ENCODE measurements at places on chromosomes 4 and X.

- DNase-seq = no peak
Measured at GRCh38 chrX:40040686-40041461, 56.9 kb downstream of the BCOR start.

DNA sequence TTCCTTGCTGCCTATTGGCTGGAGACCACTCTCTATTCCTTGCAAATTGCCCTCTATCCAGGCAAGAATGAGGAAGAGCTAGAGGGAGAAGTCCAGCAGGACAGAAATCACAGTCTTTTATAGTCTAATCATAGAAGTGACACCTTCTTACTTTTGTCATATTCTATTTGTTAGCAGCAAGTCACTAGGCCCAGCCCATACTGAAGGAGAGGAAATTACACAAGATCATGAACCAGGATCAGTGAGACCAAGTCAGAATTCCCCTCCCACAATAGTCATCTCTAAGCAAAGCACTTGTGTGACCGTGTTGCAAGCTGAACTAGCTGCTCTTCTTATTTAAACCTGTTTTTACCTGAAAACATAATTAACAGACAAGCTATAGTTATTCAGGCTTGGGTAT, 317.7 kb downstream of the INPP4B start:
- no peak for DNase-seq

GRCh38 chr4:120680647-120681228, 241.8 kb downstream of the PRDM5 start:
- no peak for DNase-seq

DNA sequence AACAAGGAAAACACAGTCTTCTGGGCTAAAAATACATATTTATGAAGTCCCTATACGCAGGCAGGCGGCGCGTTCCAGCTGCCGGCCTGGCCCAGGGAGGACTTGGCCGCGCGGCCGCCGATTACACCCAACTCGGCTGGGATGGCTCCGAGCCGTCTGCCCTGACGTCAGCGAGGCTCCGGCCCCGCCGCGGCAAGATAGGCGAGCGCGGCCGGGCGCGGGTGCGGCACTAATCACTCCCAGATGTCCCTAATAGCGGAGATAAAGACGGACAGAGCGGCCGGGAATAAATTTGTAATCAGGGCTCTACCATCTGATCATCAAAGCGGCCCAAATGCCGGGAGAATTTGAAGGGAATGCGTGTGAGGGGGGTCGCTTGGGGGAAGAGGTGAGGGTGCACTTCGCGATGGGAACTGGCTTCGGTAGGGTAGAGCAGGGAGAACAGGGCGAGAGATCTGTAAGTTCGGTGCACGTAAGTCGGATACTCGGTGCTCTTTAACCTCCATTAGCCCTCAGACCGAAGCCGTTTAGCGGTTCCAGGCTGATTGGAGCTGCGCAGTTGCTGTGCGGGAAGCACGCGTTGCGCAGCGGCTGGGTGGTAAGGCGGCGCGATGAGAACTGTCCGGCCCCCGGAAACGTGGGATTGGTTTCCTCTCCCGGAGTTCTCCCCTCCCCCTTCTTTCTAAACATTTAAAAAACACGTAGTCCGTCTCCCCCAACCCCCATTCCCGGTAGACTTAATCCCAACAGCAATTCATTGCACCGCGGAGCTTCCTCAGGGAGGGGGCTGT, 7.7 kb downstream of the HAND2 start:
- no peak for DNase-seq

DNA sequence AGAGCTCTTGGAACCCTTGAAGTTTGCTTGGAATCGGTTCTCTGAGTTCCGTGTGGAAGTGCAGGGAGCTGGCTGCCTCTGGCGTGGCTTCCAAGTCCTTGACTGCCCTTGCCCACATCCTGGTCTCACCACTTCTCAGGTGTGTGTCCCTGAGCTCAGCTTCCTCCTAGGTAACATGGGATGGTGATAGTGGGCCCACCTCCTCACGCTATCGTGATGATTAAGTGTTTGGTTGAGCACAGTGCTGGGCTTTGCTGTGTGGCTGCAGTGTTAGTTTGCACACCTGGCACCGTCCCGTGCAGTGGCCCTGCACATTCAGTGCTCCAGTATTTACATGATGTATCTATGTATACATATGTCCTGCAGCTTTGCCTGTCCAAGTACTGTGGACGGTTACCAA, 81.5 kb downstream of the CLDN34 start:
- no peak for DNase-seq

GRCh38 chr4:55530167-55530566, 16.5 kb downstream of the CLOCK start:
- no peak for DNase-seq

- DNase-seq = peak; percentile 48
Measured at GRCh38 chrX:106168107-106168506, at the start of gene PWWP3B. PWWP3B (plus strand) TSS chrX:106168305; CDS start chrX:106205433, 37,128 bp downstream.

DNA sequence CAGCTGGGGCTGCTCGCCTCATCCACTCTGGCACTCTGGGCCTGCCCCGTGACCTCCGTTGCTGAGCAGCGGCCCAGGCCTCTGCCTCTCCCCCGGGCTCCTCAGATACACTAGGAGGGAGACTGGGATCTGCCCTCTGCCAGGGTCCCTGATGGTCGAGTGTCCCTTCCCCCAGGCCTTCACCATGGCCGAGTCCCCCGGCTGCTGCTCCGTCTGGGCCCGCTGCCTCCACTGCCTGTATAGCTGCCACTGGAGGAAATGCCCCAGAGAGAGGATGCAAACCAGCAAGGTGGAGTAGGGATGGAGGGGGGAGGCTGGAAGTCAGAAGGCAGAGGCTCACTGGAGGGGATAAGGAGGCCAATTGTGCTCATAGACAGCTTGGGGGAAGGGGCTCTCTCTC, 1.7 kb downstream of the GDPD2 start:
- DNase-seq = no peak

- no peak for DNase-seq
Measured at GRCh38 chrX:108198420-108198819, 106.8 kb downstream of the ATG4A start.
